COR-L47 (cell line): ENCODE measurements at places on chromosomes 3 and 15.
A peak's percentile ranks its signal among the peaks of the same experiment; 100 is the strongest.

GRCh38 chr3:136860541-136860940, 1.5 kb upstream of the NCK1 start:
- no peak for DNase-seq

DNA sequence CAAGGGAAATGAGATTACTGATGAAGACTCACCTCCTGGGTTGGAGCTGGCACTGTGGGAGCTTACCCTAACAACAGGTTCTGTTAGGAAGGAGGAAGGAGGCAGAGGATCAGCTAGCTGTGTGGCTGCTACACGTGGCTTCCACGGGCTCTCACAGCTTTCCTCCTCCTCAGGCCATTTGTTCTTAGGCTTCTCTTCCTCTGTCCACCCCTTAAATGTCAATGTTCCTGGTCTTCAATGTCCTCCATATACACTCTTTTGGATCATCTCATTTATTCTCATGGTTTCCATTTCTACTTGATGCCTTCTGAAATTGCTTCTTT, 5.0 kb downstream of the PIGZ start:
- DNase-seq, result no peak

DNA sequence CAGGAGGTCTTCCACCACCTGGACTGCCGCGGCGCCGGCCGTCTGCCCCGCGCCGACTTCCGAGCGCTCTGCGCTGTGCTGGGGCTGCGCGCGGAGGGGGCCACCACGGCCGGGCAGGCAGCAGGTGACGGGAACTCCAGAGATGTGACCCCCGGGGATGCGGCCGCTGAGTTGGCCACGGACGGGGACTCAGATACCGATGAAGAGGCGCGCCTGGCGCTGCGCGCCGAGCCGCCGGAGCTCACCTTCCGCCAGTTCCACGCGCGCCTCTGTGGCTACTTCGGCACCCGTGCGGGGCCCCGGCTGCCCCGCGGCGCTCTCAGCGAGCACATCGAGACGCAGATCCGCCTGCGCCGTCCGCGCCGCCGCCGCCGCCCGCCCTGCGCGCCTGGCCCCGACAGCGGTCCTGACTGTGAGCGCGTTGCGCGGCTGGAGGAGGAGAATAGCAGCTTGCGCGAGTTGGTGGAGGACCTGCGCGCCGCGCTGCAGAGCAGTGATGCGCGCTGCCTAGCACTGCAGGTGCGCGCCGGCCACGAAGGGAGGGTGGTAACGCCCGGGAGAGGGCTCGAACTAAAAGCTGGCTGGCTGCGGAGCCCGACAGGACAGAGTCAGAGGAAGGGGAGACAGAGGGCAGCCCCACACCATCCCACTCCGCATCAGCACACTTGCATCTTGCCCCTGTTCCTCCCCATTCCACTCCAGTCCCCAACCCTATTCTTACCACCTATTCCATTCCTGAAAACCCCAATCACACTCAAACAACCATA, 885 bp downstream of the EFCC1 start:
- DNase-seq, result peak; percentile 38

- DNase-seq, result no peak
These were observed 120.9 kb downstream of the ADAMTS9 start for GRCh38 chr3:64566859-64567258.

GRCh38 chr15:62456011-62456920, 291.2 kb upstream of the C2CD4B start:
- no peak for DNase-seq

DNA sequence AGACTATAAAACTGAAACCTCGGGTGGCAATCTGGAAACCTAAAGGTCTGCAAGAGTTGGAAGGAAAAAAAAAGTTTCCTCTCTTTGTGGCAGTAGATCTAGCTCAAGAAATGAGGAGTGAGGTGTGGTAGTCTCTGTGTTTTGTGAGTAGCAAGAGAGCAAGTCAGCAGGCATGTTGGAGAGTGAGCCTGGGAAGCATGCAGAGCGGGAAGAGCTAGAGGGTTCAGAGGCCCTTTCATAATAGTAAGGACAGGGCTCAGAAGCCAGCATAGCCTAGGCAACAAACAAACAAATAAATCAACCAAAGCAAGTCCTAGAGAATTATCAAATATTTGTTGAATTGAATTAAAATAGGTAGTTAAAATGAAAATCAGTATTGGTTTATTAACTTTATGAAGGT, 189.7 kb upstream of the CBLB start:
- DNase-seq, result no peak

GRCh38 chr15:60634815-60635214, 155.9 kb upstream of the ICE2 start:
- no peak for DNase-seq

DNA sequence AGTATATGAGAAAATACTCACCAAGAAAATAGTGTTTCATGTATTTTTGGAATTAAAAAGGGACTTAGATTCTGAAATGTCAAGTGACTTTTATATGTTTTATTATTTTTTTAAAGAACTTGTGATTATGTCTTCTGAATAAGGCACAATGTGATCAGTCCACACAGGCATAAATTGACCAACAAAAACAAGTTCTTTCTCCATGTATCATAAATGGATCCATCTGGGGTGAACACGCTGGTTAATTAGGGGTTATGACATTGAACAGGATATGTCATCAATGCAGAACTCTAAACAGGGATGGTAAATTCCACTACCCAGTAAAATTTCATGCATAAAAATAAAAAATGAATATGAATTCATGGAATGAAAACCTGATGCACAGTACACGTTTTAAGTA, 31.3 kb upstream of the PIK3CA start:
- no peak for DNase-seq

DNA sequence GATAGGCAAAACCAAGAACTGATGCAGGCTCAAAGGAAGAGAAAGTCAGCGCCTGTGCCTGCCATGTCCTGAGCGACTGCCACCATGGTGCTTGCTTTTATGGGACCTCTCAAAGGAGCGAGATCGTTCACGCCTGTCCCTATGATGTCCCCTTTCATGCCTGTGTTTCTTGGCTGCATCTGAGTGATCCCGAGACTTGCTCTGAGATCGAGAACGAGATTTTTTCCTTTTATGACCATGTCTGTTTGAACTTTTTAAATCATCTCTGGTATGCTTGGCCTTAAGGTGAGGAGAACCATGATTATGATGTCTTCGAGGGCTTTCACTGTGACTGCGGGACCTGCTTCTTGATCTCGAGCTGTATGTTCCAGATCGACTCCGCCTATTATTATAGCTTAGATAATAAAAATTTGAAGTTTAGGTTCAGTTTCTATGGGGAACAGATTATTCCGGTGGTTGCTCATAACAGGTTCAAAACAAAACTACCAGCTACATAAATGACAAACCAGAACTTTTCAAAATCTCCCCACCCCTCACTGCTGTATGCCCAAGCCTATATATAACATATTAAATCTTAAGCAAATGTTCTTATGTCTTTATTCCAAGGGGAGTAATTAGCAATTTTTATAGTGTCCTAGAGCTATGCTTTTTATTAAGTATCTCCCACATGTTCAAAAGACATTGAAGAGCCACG, 11.6 kb downstream of the CCNL1 start:
- DNase-seq, result no peak

GRCh38 chr3:146747928-146748327, 142.8 kb upstream of the PLSCR5 start:
- DNase-seq, result peak; percentile 23

DNA sequence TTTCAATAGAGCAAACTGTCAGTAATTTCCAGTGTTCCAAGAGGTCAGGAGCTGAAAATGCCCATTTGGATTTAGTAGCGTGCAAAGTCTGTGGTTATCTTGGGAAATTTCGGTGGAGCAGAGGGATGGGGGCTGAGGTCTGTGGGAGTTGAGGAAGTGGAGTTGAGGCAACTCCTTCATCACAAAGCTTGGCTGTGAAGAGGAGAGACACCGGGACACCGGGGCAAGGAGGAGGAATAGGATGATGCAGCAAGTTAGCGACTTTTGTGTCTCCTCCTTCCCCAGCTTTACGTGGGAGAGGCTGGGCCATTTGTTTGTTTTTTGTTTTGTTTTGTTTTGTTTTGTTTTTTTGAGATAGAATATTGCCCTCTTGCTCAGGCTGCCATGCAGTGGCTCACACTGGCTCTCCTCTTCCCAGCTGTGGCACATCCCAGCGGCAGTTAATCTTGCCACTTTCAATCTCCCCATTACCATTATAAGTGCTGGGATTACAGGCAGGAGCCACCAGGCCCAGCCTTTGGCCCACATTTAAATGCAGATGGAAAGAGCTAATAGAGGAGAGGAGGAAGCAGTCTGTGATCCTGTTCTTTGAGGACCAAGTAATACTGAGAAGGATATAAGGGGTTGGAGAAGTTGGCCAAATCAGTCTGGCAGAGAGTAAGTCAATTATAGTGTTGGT, 47.1 kb downstream of the CRTC3 start:
- DNase-seq, result no peak

DNA sequence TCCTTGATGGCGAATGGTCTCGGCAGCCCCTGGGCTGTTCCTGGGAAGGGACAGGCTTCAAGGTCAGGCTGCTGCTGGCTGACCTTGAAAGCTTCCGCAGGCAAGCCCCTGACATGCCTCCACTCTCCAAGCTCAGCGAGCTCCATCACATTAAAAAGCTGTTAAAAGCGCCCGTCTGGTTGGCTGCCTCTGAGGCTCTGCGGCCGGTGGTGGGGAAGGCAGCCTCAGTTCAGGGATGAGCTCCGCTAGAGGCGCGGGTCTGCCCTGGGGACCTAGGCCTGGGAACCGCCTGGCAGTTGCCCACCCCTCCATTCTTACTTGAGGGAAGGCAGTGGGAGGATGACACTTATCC, 103.8 kb downstream of the LINGO1 start:
- DNase-seq, result no peak

DNA sequence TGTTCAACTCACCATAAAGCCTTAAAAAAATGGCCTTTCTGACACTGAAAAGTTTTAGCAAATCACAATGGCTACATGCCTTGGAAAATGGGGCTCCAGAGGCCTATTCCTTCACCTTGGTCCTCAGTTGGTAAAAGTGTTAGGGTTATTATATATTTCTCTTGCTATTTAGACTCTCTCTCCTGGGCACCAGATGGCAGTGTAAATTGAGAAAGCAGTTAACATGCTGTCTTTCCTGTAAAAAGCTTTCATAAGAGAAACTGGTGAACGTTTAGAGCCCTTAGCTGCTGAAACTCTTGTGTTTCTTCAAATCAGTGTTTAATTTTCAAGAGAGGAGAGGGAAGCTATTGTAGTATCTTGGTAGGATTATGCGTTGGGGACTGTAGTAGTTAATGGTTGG, 89.9 kb downstream of the LRTM1 start:
- DNase-seq, result no peak

DNA sequence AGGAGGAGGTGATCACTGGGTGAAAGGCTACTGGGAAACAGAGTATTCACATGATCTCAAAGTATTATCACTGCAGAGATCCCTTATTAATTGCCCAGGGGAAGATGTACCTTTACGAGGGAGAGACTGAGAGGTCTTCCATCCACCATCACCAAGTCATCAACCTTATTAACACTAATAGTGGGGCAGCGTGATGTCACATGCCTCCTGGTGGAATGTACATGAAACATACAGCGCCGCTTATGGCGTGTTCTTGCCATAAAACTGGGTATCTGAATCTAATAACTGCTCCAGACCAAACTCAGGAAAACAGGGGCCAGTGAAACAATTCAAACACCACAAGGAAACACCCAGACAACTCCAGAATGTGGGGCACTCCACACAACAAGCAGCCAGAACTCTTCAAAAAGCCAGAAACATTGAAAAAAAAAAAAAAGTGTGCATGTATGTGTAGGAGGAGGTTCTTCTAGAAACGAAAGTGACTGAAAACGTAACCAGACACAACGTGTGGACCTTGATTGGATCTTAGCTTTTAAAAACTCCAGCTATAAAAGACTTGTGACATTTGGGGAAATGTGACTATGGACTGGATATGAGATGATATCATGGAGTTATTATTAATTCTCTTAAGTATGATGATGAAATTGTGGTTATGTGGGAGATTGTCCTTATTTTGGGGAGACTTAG, 4.6 kb downstream of the STIMATE start:
- DNase-seq, result no peak

DNA sequence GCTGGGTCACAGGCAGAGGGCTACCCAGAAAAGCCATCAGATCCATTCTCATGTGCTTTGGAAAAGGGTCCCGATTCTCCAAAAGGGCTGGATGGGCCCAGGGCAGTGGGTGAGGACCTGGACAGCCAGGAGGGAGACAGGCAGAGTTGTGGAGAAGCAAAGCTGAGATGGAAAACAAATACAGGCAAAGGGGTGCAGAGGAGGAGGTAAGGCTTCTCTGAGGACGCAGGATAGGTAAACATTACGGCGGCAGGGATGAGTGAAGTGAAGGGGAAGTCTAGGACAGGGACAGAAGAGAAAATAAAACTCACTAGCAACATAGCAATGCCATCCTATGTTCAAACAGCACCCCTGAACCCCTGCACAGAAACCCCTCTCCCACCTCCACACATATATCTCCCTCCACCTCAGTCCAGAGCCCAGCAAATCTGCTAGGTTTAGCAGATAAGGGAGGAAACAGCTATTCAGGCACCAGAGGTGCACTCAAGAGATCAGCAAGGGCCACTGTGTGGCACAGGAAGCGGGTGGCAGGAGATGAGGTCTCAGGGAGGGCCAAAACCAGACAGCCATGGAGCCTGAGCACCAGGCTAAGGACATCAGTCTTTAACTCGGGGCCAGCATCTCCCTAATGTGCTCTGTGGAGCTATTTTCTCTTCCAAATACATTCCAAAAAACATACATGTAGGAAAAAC, 51.3 kb downstream of the HOMER2 start:
- no peak for DNase-seq

DNA sequence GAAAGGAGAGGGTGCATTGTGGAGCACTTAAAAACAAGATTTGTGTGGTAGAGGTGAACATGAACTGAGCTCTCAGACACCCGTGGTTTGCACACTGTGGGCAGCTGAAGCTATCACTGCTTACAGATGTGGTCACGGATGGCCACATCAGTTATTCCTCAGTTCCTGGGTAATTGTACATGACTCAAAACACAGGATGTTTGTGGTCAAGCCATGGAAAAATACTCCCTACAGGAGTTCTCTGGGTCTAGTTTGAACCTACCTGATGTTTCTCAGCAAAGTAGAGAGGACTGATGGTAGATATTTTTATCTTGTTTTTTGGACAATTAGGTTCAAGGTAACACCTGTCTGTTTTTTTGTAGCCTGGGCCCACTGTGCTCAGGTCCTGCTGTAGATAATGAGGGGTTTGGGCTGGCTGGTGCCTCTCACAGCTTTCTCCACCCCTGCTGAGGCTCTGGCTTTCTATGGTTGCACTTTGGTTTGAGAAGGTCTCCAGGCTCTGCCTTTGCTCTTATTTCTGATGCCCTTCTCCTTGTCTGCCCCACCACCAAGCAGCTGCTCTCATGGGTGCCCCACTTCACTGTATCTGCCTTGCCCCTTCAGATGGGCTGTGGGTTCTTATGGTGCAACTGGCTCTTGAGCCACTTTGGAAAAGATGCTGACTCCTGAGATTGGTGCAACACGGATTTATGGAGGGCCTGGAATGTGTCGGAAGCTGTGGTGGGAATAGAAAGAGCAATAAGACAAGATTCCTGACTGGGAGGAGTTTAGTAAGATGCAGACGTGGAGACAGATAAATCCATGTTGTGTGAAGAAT, 40.1 kb downstream of the CDCP1 start:
- DNase-seq, result no peak

DNA sequence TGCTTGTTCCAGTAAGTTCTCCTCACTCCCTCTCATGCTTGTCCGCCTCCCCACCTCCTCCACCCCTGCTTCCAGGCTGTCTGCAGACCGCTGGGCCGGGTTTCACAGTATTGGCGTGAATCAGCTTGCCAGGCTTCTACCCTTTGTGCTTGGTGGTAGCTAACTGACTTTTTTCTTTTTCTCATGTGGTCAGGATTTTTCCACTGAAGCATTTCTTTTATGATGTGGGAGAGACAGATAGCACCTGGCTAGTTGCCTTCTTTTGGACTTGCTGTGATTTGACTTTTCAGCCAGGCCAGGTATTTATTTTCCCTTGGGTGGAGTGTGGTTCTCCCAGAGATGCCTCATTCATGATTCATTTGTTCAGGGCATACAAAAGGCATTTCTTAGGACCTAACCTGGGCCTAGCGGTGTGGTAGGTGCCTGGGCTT, 60.6 kb downstream of the ST6GAL1 start:
- DNase-seq, result no peak
